ENCODE measurements at places on chromosomes 11 and 22.

DNA sequence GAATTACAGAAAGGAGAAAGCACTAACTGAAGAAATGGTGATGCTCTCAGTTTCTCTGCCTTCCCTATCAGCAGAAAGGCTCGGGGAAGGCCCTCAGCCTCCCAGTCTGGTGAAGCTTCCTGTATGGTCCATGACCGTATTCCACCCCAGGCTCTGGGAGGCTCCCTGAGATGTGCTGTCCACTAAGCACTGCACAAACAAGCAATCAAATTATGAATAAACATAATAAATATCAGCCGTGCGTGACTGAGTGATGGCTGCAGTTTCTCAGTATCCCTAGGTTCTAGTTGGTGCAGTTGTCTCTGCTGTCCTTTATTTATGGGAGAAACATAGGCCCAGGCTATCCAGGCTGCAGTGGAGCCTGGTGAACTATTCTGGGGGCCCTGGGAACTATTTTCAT, 3.6 kb downstream of the SMDT1 start:
- no peak for DNase-seq

- no peak for DNase-seq
Measured at GRCh38 chr11:115981814-115982471, 477.7 kb upstream of the CADM1 start.

GRCh38 chr11:70460964-70461363, 62.6 kb downstream of the CTTN start:
- no peak for DNase-seq

- no peak for DNase-seq
Measured at GRCh38 chr22:46368871-46369715, 33.6 kb downstream of the TRMU start.
